ENCODE measurements at places on chromosomes 3 and 15. TPM values are rescaled to one million over a fixed set of nuclear protein-coding genes. Genes with fewer than 3 reads are reported as not detected.

- no peak for DNase-seq
These were observed 134.3 kb downstream of the POLQ start for GRCh38 chr3:121411523-121411922.

DNA sequence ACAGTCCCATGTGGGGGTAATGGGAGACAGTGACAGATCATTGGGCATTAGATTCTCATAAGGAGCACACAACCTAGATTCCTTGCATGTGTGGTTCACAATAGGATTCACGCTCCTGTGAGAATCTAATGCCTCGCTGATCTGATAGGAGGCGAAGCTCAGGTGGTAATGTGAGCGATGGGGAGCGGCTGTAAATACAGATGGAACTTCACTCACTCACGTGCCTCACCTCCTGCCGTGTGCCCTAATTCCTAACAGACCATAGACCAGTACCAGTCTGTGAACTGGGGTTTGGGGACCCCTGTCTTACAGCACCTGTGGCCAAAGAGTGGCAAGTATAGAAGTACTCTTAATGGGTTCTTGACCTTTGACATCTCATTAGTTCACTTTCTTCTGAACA is 554.7 kb downstream of the FOXP1 start:
- no peak for DNase-seq

Gene CIP2A
- total RNA-seq = 72.9 TPM

- DNase-seq = no peak
These were observed 15.9 kb upstream of the MRPL3 start for GRCh38 chr3:131518680-131519079.

Gene CADPS
- not detected for total RNA-seq

Measured in epithelial cell of proximal tubule (primary cell).